ENCODE measurements at places on chromosomes 12 and 14. TPM values are rescaled to one million over a fixed set of nuclear protein-coding genes. Genes with fewer than 3 reads are reported as not detected.
A peak's percentile ranks its signal among the peaks of the same experiment; 100 is the strongest.

The PRH2 gene
- total RNA-seq, result not detected

DNA sequence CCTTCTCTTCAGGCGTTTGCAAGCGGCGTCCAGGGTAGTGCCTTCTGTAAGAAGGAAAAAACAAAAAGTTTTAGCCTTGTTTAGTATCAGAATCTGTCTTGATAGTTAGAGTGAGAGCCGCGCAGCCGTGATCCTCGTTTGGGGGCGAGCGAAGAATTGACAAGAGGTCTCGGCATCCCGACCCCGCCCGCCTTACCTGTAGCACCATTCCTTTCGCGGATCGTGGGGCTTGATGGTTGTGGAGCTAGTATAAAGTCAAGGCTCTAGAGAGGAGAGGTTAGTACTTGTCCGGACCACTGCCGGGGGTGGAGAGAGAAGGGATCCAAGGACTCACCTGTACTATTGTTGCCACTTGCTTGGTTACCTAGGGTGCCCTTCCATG lies 494 bp downstream of the TMTC3 start:
- peak; percentile 14 for DNase-seq

The RASSF9 gene
- not detected for total RNA-seq

The RNU4-1 gene
- 768 TPM for total RNA-seq

GRCh38 chr14:41549282-41549681 lies 57.4 kb upstream of the LRFN5 start:
- DNase-seq, result no peak

- no peak for DNase-seq
Observed at GRCh38 chr14:104202259-104203070, 64.1 kb downstream of the KIF26A start.

The TMEM132C gene
- not detected for total RNA-seq

The POTEM gene
- total RNA-seq, result not detected

GRCh38 chr12:102120564-102120873 lies 536 bp downstream of the PARPBP start:
- DNase-seq, result no peak

DNA sequence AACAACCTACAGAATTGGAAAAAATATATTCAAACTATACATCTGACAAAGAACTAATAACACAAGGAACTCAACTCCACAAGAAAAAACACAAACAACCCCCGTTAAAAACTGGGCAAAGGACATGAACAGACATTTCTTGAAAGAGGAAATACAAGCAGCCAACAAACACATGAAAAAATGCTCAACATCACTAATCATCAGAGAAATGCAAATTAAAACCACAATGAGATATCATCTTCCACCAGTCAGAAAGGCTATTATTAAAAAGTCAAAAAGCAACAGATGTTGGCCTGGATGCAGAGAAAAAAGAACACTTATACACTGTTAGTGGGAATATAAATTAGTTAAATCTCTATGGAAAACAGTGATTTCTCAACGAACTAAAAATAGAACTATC lies 82.6 kb upstream of the CCDC91 start:
- DNase-seq, result no peak

The FBRSL1 gene
- 53.1 TPM for total RNA-seq

DNA sequence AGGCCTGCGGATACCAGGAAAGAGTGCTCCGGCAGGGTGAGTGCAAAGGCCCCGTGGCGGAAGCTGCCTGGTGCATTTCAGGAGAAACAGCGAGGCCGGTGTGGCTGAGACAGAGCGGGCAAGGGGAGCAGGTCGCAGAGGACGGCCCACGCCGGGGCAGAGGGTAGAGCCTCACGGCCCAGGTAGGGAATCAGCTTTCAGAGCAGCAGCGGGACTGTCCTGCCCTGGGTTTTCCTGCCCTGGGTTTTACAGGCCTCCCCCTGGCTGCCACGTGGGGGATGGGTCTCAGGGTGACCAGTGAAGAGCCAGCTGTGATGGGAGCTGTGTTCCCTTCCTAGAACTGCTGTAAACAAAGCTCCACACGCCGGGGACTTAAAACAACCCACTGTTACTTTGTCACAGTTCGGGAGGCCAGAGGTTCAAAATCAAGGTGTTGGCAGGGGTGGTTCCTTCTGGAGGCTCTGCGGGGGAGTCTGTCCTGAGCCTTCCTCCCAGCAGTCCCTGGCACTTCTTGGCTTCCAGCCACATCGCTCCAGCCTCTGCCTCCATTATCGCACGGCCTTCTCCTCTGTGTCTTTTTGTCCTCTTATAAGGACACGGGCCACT lies 10.4 kb downstream of the NCOR2 start:
- DNase-seq, result no peak

DNA sequence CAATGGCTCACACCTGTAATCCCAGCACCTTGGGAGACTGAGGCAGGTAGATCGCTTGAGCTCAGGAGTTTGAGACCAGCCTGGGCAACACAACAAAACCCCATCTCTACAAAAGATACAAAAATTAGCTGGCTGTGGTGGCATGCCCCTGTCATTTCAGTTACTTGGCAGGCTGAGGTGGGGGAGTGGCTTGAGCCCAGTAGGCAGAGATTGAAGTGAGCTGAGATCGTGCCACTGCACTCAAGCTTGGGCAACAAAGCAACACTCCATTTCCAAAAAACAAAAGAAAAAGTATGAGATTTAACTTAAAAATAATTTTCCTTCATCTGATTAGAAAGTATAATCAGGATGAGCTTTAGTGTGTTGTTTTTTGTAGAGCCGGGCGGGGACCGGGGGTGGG lies 47.9 kb upstream of the BCAT1 start:
- no peak for DNase-seq

DNA sequence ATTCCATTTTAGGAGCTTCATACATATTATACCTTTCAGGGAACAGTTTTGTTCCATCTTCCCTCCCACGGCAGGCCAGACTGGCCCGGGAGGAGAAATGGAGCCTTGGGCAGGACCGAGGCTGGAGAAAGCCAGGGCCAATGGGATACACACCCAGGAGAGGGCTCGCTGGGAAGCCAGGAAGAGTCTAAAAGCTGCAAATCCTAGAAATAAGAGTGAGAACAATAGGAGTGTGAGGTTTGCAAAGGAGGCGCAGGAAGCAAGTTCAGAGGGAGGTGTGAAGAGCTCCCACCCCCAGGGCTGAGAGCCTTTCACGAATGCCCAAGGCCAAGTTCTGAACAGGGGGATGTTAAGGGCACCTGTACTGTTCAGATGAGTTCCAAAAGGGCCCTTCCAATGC lies 67.5 kb upstream of the CPSF6 start:
- no peak for DNase-seq

- no peak for DNase-seq
Observed at GRCh38 chr12:99383258-99383657, 264.3 kb upstream of the GARIN6 start.

DNA sequence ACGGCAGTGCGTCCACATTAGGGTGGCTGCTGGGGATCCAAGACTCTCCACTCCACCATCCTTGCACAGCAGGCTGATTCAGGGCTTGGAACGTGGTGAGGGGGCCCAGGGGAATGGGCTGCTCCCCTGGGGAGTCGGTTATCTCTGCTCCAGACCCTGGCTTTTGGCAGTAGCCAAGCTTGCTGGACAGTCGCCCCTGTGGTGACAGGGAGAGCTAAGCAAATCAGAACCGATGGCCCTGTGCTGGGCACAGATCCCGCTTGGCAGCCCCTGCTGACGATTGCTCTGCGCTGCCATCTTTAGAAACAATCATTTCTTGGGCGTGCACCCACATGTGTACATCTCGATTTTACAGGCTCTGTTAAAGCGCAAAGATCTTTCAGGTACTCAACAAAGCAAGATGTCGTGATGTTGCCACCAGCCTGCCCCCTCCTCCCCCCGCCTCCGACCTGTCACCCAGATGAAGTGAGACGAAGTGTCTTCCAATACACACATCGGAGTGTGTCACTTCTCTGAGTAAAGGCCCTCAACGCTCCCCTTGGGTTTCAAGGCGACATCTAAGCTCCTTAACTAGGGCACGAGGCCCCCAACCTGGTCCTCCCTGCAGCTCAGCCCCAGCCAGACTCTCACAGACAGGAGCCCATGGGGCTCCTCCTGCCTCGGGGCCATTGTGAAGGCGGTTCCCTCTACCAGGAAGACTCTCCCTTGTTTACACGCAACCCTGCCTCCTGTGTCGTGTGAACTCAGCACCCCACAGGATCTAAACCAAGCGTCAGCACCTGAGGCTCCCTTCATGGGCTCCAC lies 55.6 kb downstream of the PITPNM2 start:
- DNase-seq, result no peak

The CKB gene
- 3.1 TPM for total RNA-seq

The PRIMA1 gene
- not detected for total RNA-seq

GRCh38 chr12:49541911-49542505 lies 3.2 kb downstream of the KCNH3 start:
- no peak for DNase-seq

DNA sequence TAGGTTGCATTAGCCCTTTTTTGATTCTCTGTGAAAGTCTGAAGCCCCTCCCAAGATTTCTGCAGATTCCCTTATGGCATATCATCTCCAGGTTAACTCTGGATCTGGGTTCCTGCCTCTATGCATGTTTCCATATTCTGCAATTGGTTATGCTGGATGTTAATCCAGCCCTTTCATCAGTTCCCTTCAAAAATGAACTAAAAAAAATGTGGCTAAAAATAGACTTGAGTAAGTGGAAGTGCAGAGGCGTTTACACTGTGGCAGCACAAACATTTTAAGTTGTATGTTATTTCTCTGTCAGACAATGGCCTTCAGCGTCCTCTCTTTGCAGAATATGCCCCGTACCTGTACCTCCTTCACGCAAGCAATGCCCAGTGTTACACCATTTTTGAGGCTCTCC lies 11.4 kb downstream of the MGST1 start:
- no peak for DNase-seq

DNA sequence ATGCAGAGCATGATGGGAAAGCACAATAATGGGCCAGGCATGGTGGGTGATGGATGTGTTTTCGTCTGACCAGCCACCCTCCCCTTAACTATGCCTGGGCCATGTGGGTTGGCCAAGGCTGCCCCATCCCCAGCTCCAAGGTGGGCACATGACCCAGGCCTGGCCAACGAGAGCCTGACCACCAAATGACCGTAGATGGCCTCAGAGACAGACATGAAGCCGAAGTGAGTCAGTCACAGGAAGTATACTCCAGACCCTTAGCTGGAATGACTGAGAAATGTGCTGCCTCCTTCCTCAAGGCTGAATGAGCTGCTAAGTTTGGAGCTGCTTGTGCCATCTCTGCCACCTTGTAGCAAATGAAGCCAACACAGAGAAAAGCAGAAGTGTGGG lies 233.6 kb downstream of the BCL11B start:
- no peak for DNase-seq

GRCh38 chr12:1930803-1931597 lies 12.5 kb upstream of the CACNA2D4 start:
- DNase-seq, result no peak

All from activated naive CD8-positive, alpha-beta T cell treated with anti-CD3 and anti-CD28 coated beads for 36 hours (primary cell).